Breast epithelium (tissue), 4 donors: ENCODE measurements at places on chromosomes 7 and 10.
A peak's percentile ranks its signal among the peaks of the same experiment; 100 is the strongest.

- H3K36me3 ChIP-seq = no peaks in the 10 kb centered on the region
- no peak overlapping the region for H3K4me3 ChIP-seq
- no peak for DNase-seq
- no peak overlapping the region for H3K27ac ChIP-seq
- no peaks in the 10 kb centered on the region for H3K27me3 ChIP-seq
Observed at GRCh38 chr10:22699976-22700375, 14.4 kb downstream of the PIP4K2A start.

- no peak overlapping the region for H3K27ac ChIP-seq
- H3K4me1 ChIP-seq = no peaks in the 10 kb centered on the region
- H3K27me3 ChIP-seq = no peaks in the 10 kb centered on the region
- DNase-seq = no peak
Observed at GRCh38 chr10:113259576-113260226, 293.2 kb upstream of the HABP2 start.

DNA sequence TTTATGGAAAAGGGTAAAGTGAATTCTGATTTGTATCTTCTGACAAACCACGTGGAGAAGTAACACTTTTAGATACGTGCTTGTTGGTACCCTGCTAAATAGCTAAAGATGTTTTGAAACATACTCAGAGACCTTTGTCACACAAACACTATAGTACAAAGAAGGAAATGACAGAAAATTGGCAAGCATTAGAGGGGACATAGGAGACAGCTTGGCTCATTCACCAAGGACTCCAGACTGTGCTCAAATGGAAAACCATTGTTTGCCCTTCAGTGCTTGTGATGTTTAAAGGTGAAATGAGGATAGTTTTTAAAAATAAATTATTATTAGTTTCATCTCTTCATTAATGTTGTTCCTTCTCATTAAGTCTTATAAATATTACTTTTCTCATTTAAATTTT lies 34.0 kb upstream of the CD36 start:
- H3K36me3 ChIP-seq = no peaks in the 10 kb centered on the region
- H3K4me1 ChIP-seq = no peaks in the 10 kb centered on the region
- DNase-seq = no peak
- no peaks in the 10 kb centered on the region for H3K27me3 ChIP-seq
- H3K4me3 ChIP-seq = no peak overlapping the region
- H3K27ac ChIP-seq = no peak overlapping the region

GRCh38 chr7:151382079-151382885 lies 27.6 kb downstream of the WDR86 start:
- H3K4me3 ChIP-seq = peak overlapping the region; percentile 21
- H3K27ac ChIP-seq = no peak overlapping the region
- DNase-seq = no peak

GRCh38 chr7:137789215-137789882 lies 57.4 kb downstream of the DGKI start:
- no peak overlapping the region for H3K4me3 ChIP-seq
- no peaks in the 10 kb centered on the region for H3K27me3 ChIP-seq
- H3K4me1 ChIP-seq = no peaks in the 10 kb centered on the region

DNA sequence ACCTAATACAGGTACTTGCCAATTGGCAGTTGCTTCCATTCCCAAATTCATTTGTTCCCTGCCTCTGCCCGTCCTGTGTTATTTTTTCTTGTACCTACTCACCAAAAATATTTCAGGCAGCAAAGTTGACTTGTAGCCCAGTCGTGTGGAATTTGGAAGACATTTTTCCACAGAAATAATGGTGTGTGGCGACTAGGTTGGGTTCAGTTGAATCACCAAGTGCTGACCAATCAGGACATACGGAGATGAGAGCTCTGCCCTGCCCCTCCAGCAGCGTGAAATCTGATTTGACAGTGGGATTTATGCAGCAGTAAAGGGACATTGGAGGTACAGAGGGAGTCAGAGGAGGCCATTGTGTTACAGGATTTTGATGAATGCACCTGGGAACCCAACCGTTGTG lies 216.9 kb downstream of the CCDC3 start:
- no peaks in the 10 kb centered on the region for H3K36me3 ChIP-seq
- no peak overlapping the region for H3K27ac ChIP-seq
- DNase-seq = no peak
- H3K4me3 ChIP-seq = no peak overlapping the region
- no peaks in the 10 kb centered on the region for H3K27me3 ChIP-seq
- H3K4me1 ChIP-seq = peaks cover 6% of the 10 kb centered on the region

DNA sequence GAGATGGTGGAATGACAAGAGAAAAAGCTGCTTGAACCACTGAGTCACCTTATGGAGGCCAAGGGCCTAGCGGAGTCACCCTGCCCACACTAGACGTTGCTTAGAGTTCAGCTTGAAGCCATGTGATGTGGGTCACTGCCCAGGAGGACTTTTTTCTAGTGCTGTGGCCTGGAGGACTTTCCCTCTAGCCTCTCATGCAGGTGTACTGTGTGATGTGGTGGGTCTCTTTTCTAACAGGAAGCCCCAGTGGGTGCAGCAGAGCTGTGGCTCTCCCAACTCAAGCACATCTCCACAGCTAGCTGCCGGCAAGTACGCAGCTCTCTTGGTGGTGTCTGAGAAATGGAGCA lies 13.6 kb downstream of the POR start:
- no peaks in the 10 kb centered on the region for H3K4me1 ChIP-seq
- no peaks in the 10 kb centered on the region for H3K36me3 ChIP-seq
- DNase-seq = no peak
- H3K27me3 ChIP-seq = no peaks in the 10 kb centered on the region
- no peak overlapping the region for H3K4me3 ChIP-seq
- H3K27ac ChIP-seq = no peak overlapping the region

DNA sequence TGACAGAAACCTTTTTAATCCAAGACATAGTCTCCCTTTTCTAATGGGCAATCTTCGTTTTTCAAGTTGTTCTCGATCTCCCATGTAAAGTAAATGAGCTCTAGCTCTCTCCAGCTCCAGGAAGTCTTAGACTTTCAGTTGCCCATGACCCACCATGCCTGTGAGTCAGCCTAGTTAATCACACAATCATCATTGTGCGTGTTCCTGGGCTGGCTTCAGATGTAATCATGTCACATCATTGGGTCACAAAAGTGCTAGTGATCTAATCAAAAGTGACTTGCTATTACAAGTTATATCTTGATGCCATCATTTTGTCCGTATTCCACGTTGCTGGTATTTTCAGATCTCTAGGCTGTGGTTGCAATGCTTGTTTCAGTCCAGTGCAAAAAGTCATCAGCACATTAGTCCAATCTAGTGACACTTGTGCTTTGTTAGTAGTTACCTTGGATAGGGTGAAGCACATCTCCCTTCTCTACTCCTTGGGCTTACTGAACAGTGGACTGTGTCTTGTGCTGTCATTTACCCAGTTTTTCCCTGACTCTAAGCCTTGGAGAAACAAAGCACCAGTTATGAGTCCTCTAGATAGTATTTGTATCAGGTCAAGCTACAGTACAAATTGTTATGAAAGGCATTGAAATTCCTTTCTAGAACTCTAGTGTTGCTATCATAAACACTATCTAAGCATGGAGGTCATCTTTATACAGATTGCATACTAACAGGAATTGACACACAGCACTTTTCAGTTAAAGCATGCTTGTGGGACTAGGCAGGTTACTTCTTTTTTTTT lies 316.6 kb downstream of the GFRA1 start:
- H3K27ac ChIP-seq = no peak overlapping the region
- H3K27me3 ChIP-seq = no peaks in the 10 kb centered on the region
- no peak overlapping the region for H3K4me3 ChIP-seq
- DNase-seq = no peak
- H3K36me3 ChIP-seq = no peaks in the 10 kb centered on the region

DNA sequence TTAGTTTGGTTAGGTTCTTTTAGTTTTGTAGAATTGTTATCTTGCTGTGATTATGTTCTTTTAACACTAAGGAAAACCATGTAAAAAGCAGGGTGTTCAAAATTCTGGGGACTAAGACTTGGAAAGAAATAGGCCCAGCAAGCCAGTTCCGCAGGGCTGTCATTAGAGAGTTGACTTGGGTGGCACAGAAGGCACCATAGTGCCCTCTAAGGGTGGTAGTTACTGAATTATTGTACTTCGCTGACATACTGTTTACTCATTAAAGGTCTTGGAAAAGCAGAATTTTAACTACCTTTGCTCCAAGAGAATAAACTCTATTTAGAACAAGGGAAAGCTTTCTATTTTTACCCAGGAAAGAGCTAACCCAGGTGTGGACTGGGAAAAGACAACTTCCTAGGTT lies 86.5 kb downstream of the OTUD1 start:
- DNase-seq = no peak
- H3K4me1 ChIP-seq = no peaks in the 10 kb centered on the region
- no peaks in the 10 kb centered on the region for H3K27me3 ChIP-seq
- no peak overlapping the region for H3K4me3 ChIP-seq
- H3K36me3 ChIP-seq = no peaks in the 10 kb centered on the region
- no peak overlapping the region for H3K27ac ChIP-seq

- no peak overlapping the region for H3K4me3 ChIP-seq
- H3K27me3 ChIP-seq = no peaks in the 10 kb centered on the region
- no peak for DNase-seq
- no peaks in the 10 kb centered on the region for H3K4me1 ChIP-seq
Observed at GRCh38 chr10:74544106-74544505, 282.3 kb upstream of the KAT6B start.

GRCh38 chr10:133021116-133021962 lies 66.4 kb upstream of the ADGRA1 start:
- no peak overlapping the region for H3K27ac ChIP-seq
- no peaks in the 10 kb centered on the region for H3K36me3 ChIP-seq
- H3K4me3 ChIP-seq = no peak overlapping the region
- DNase-seq = no peak
- H3K4me1 ChIP-seq = no peaks in the 10 kb centered on the region

- H3K4me3 ChIP-seq = no peak overlapping the region
- H3K27me3 ChIP-seq = no peaks in the 10 kb centered on the region
- no peaks in the 10 kb centered on the region for H3K4me1 ChIP-seq
Observed at GRCh38 chr7:151537818-151538561, 18.3 kb upstream of the RHEB start.

- H3K4me1 ChIP-seq = no peaks in the 10 kb centered on the region
- no peak for DNase-seq
- H3K27me3 ChIP-seq = no peaks in the 10 kb centered on the region
- no peak overlapping the region for H3K4me3 ChIP-seq
- H3K27ac ChIP-seq = no peak overlapping the region
Observed at GRCh38 chr10:86194684-86195083, 171.9 kb downstream of the GRID1 start.

DNA sequence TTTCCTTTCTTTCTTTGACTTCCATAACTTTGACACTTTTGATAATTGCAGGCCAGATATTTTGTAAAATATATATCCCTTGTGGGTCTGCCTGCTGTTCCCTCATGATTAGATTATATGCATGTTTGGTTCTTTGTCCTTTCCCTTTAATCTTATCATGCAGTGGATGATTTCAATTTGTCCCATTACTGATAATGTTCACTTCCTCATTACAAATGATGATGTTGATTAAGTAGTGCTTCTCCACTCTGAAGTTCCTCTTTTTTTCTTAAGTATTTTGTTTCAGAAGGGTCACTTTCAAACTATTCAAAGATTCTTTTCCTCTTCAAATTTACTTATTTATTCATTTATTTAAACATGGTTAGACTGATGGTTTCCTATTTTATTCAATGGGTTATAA lies 898.1 kb downstream of the XPNPEP1 start:
- H3K27me3 ChIP-seq = no peaks in the 10 kb centered on the region
- no peaks in the 10 kb centered on the region for H3K36me3 ChIP-seq
- no peak overlapping the region for H3K4me3 ChIP-seq
- H3K27ac ChIP-seq = no peak overlapping the region
- no peak for DNase-seq

DNA sequence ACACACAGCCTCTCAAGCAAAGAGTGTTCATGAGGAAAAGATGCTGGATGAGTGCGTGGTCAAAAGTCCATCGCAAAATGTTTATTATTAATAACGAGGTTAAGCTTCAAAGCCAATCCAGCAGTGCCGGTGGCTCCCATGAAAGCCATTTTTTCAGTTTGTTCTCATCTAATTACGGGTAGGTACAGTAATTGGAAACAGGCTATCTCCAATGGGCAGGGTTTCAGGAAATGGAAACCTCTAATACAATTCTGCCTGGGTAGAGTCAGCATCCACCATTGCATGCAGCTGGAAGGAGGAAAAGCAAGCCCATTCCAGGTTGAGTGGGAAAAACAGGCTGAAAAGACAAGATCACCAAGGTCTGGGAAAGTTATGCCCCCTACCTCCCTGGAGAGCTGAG lies 57.4 kb downstream of the GPAM start:
- no peak overlapping the region for H3K27ac ChIP-seq
- no peak for DNase-seq
- no peak overlapping the region for H3K4me3 ChIP-seq

DNA sequence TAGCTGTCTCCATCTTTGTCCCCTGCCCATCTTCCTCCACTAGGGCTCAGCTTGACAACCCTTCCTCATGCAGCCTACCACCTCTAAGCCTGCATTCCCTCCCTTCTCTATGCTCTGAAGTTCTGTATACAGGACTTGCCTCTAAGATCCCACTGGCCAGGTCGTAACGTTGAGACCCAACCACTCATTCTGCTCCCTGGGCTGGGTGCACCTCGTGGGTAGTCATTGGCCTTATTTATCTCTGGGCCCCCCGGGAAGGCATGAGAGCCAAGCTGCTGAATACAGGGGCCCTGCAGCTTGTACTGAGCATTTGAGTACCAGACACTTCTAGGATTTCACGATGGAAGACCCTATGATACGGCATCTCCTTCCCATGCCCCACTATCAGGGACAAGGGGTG lies 31.2 kb downstream of the MYL10 start:
- no peak for DNase-seq
- no peak overlapping the region for H3K27ac ChIP-seq
- no peaks in the 10 kb centered on the region for H3K36me3 ChIP-seq

DNA sequence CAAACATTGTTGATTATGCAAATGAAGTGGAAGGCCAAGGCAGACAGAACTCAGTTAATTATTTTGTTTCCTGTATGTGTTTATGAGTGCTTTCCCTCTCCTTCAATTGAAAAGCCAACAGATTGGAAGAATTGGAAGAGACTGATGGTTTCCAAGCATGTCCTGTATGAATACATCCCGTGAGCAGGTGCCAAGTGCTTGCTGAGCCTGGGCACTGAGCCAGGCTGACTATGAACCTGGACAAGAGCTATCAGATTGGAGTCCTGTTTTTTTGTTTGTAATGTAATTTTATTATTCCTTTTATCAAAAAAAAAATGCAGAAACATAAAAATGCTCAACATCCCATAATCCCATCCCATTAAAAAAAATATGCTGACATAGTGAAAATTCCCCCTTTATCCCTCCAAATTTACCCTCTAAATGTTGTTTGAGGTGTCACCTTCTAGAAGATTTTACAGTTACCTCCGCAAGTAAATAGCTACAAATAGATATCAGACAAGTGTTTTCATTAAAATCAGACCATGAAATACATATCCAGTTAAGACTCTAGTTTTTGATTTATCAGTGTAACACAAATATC lies 449.5 kb downstream of the GRID1 start:
- no peaks in the 10 kb centered on the region for H3K4me1 ChIP-seq
- no peak overlapping the region for H3K4me3 ChIP-seq
